ENCODE measurements at places on chromosomes 12 and 14.

DNA sequence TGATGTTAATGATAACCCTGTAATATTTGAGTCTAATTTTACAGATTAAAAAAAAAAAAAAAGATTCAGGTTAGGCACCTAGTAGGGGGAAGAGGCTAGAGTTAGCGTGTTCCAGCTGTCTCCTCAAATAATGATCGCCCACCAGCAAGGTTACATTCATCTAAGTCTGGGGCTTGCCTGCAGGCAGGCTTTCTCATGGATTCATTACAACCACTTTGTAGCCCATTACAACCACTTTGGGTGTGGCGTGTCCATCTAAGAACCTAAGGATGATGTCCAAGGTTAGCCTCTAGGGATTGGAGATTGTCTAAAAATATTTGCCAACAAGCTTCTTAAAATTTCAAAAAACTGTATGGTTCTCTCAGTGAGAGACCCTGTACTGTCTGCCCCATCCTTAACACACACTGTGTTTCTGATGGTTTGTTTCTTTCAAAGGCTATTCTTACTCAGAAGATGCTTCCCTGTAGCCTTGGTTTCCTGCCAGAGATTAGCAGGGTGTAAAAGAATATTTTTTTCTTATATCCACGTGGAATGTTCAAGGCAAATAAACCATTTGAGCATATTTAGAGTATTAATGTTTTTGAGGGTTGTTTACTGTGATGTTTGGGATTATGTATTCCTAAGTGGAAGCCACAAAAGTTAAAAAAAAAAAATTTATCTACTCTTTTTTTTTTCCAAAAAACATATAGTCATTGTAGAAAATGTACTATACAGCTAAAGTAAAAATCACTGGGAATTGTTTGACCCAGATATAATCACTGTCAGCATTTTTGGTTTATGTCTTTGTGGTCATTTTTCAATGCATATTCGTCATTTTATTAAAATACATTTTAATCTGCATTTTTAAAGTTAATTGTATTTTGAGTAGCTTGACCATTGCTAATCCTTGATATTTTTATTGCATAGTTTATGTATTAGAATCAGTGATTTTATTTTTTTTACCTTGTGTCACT lies 1.7 kb downstream of the DYNC1H1 start:
- DNase-seq, result no peak

DNA sequence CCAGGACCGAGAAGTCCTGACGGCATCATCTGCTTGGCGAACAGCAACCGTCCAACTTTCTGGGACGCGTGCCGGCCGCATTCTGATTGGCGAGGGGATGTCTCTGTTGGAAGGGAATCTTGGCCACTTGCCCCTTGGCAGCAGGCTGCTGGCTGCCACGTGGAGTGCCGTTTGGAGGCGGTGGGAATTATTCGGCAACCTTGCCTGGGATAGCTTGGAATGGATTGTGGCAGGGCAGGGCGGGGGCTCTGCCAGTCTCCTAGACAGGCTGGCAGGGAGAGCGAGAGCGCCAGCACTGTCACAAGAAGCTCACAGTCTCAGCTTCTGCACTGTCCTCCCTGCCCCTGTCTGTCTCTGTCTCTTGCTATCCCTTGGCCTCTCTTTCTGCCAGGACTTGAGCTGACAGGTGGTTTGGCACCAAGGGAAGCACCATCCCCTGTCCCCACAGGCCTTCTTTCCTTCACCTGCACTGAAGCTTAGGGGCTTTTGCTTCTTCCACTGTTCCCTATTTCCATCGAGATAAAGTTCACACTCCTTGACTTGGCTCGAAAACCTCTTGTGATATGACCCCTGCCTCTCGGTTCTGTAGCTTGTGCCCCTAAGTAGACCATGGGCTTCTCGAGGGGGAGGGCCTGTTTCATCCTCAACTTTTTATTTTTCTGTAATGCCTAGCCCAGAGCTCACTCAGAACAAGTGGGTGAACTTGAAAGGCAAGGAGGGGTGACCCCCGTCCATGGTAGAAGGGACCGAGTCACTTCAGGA lies 201.9 kb downstream of the PHETA1 start:
- no peak for DNase-seq

DNA sequence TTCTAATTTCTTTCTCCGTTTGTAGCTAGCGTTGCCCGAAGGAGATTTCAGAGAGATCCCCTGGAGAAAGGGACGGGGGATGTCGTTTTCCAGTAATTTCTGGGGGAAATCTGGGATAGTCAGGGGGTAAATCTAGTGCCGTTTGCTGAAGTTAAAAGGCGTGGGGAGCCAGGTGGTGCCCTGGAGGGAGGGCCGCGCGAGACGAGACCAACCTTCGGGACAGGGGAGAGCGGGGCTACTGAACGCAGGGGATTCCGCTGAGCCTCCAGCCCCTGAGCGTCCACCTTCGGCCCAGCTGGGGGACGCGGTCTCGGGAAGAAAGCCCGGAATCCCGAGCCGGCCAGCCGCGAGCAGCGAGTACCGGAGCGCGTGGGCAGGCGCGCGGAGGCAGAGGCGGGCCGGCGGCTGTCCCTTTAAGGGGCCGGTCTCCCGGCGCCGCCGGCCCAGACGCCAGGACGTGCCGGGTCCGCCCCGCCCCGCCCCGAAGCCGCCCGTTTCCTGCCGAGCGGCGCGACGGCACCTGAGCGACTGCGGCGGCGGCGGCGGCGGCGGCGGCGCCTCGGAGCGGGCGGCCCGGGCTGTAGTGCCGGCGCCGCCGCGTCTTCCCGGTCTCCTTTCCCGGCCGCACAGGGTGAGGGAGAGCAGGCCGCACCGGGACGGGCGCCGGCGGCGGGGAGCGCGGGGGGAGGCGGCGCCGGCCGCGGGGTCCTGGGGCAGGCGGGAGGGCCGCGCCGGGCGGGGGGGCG lies at the start of gene KTN1:
Gene KTN1, plus strand, starts transcription at position 484 of the 746 bp plus-strand sequence. CDS start 31,842 bp downstream, outside the sequence.
- DNase-seq, result peak; percentile 84

- DNase-seq, result no peak
These were observed 9.2 kb upstream of the PLEKHD1 start for GRCh38 chr14:69475194-69475818.

DNA sequence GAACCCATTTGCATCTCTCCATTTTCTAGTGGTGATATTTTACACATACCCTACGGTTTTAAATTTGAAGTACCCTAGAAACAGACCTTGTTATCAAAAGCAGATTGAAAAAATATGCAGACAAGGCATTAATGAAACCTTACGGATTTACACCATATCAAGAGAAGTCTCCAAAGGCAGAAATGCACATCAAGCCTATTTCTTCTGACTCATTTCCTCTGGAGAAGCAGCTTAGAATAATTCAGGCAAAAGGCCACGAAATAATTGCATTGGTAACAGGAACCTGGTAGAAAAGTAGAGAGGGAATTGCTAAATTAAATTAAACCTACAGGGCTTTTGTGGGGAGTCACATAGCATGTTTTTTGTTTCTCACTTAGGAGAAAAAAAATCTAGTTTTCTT lies 34.7 kb downstream of the KICS2 start:
- no peak for DNase-seq

- DNase-seq, result no peak
These were observed 209.1 kb downstream of the TTC7B start for GRCh38 chr14:90607141-90607540.

DNA sequence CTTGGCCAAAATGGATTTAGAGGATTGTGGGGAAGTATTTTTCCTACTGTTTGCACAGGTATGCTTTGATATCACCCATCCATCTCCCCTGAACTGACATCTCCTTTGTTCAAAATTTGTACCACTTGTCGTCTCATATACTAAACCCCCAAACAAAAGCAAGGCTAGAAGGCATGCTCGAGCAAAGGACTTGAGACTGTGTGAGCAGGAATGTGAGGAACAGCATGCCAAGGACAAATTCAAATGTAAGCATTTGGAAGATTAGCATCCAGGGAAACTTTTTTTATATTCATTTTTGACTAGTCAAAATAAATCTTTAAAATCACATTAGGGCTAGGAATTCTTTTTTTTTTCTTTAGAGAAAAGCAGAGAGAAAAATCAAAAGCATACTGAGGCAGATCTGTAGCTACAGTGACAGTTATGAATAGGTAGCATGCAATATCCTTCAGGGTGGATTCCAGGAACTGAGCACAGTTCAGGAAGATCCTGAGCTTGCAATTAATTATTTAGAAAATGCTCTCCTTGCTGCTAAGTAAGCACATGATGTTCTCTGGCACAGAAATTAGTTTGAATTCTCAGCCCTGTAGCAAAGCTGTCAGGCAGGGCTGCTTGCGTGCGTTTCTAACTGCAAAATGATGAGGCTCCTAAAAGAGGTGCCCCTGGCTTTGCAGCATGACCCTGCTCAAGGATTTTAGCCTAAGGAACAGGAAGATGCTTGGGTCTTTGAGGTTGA lies 327.7 kb downstream of the LRIG3 start:
- no peak for DNase-seq

DNA sequence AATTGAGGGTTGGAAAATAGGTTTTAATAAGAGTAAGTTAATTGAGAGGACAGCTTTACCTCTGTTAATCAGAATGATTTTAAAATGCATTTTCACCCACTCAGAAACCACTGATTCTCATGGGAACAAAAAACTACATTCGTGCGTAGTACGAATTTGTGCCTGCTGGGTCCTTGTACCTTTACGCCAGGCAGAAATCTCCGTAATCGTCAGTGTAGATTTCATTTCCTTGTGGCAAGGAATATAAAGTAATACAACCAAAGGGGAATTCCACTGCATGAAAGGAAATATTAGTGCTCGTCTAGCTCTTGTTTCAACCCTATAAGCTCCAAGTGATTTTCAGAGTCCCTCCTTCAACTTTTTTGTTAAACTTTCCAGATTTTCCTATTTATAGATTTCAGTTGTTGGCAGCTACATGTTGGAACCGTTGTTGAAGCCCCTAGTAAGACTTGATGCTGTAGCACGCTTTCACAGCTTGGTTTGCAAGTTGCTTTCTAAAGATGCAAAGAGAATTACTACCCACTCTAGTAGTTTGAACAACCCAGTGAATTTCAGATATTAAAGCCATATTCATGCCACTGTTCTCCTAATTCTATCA lies 90.6 kb downstream of the ETV6 start:
- DNase-seq, result no peak

Data from stimulated activated CD8-positive, alpha-beta memory T cell treated with anti-CD3 and anti-CD28 coated beads, Interleukin-7, amount 100 ng/mL, for 4 hours (primary cell).